ENCODE measurements at places on chromosomes 13 and 19. TPM values are rescaled to one million over a fixed set of nuclear protein-coding genes. Genes with fewer than 3 reads are reported as not detected.

DNA sequence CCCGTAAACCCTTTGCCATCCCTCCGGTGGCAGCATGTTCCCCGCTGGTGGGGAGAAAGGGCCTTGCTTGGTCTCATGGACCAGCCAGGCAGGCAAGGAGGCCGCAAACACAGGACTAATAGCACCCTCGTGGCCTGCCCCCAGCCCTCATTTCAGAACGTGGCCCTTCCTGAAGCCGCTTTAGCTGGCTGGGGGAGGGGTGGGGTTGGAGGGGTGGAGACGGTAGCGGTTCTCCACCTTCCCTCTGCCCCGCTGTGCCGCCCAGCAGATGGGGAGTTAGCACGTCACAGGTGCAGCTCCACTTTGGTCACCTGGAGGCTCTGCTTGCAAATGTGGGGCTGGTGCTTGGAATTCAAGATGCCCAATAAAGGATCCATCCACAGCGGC lies 59.3 kb upstream of the URI1 start:
- no peak for DNase-seq

GRCh38 chr19:34962687-34963572 lies 1.1 kb downstream of the ZNF792 start:
- peak; percentile 43 for DNase-seq

- no peak for DNase-seq
Observed at GRCh38 chr19:39172700-39173501, 23.9 kb upstream of the NCCRP1 start.

DNA sequence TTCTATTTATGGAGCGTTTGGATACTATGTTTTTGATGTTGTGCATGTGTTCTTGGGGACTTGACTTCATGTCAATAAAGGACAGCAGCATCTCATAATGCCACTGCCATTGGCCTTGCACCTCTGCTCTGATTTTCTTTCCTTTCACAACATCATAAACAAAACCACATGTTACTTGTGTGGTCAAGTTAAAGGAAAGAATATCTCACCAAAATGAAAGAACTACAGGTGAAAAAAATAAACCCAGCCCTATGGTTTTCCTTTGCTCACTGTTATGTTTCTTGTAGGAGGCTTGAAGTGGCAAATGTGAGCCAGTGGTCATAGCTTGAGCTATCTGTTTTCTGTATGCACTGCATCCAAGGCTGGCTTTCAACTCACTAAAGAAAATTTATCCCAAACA lies 240.4 kb downstream of the KCNRG start:
- no peak for DNase-seq

DNA sequence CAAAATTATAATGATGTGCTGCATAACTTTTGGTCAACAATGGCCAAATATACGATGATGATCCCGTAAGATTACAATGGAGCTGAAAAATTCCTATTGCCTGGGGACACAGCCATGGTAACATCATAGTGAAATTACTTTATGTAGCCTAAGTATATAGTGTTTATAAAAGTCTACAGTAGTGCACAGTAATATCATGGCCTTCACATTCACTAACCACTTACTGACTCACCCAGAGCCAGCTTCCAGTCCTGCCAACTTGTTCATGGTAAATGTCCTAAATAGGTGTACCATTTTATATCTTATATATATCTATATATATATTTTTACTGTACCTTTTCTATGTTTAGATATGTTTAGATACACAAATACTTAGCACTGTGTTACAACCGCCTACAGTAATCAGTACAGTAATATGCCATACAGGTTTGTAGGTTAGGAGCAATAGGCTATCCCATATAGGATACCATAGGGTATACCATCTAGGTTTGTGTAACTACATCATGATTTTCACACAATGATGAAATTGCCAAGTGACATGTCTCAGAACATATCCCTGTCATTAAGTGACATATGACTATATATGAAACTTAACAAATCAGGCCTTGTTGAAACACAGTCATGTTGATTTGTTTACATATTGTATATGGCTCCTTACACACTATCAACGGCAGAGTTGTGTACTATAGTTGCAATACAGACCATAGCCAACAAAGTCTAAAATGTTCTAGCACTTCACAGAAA lies 23.7 kb downstream of the DIS3 start:
- DNase-seq: no peak

DNA sequence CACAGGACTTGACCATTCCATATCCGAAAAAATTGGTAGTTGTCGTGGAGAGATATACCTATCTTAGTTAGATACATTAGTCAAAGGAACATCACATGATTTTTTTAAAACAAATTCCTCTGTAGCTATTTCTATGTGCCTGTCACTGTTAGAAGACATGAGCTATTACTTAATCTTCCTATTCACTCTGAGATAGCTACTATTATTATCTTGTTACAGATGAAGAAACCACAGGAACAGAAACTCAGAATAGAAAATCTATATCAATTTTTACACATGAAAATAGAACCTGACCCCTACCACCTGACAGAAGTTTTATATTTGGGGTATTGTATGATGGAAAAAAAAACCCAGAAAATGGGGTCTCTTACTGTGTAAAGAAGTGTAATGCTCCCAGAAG lies 68.9 kb upstream of the TDRD3 start:
- DNase-seq: no peak

- no peak for DNase-seq
Observed at GRCh38 chr19:6466526-6467248, 2.6 kb downstream of the CRB3 start.

GRCh38 chr13:60973529-60973928 lies 442.1 kb downstream of the PCDH20 start:
- no peak for DNase-seq

DNA sequence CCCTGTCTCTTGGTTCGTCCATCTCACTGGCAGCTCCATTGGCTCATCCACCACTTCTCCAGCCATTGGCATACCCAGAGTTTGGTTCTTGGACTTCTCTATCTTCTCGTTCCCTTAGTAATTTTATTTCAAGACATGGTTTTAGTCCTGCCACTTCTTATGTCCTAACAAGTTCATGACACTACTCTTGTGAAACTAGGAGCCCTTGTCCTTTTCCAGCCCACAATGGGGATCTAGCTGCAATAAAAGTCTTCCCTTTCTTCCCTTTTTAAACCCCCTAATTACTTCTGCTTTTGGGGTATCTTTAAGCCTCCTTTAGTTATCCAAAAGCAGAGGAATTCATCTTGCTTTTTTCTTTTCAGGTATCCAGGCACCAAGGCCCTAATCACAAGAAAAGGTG lies 2.9 kb upstream of the RCBTB2 start:
- no peak for DNase-seq

- no peak for DNase-seq
Observed at GRCh38 chr19:13120817-13121216, 2.8 kb downstream of the NACC1 start.

DNA sequence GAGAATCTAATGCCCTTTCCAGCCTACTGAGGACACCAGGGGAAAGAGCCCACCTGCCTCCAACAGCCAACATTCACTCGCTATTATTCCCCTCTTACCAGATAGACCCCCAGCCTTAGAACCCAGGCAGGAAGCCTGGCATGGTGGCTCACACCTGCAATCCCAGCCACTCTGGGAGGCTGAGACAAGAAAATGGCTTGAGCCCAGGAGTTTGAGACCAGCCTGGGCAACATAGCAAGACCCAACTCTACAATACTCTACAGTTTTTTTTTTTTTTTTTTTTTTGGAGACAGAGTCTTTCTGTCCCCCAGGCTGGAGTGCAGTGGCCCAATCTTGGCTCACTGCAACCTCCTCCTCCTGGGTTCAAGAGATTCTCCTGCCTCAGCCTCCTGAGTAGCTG lies 3.5 kb upstream of the LMNB2 start:
- no peak for DNase-seq

- peak; percentile 22 for DNase-seq
Observed at GRCh38 chr19:6521718-6522646, 8.8 kb upstream of the TNFSF9 start.

DNA sequence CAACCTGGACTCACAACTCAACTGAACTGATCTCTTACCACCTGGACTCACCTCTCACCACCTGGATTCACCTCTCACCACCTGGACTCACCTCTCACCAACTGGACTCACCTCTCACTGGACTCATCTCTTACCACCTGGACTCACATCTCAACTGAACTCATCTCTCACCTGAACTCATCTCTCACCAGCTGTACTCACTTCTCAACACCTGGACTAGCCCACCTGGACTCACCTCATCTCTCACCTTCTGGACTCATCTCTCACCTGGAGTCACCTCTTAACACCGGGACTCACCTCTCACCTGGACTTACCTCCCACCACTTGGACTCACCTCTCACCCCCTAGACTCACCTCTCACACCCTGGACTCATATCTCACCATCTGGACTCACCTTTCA lies 7.3 kb upstream of the CASP14 start:
- DNase-seq: no peak

GRCh38 chr13:25181597-25181996 lies 9.5 kb upstream of the AMER2 start:
- DNase-seq: no peak

DNA sequence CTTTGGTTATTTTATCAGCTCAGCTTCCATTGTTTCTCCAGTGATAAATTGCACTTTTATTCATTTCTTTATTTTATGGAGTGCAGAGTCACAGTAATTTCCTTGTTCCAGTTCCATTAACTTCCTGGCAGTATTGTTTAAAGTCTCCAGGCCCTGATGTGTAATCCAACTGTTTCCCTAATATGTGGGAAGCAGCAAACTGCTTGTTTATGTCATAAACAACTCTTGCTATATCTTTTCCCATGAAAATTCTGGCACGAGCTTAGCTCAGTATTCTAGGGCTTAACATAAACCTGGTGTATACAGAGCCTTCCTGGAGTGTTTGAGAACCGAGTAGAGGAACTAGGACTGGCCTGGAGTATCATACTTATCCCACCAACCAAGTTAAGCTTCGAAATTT lies 83.5 kb upstream of the ARGLU1 start:
- peak; percentile 34 for DNase-seq

DNA sequence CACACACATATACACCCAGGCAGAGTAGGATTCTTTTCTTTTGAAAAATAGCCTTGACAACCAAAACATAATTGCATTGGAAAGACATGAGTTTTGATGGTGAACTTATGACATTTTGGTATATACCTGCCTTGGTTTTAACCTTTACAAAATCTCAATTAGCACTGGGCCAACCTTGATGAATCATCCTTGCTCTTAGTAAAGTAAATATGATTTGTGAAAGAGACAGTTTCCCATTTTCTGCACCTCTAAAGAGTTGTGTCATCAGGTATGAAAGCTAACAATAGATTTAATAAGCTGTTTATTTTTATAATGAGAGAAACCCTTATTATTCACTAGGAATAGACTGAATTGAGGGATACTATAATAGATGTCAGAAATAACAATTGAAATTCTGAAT lies 15.7 kb upstream of the ENOX1 start:
- DNase-seq: no peak

DNA sequence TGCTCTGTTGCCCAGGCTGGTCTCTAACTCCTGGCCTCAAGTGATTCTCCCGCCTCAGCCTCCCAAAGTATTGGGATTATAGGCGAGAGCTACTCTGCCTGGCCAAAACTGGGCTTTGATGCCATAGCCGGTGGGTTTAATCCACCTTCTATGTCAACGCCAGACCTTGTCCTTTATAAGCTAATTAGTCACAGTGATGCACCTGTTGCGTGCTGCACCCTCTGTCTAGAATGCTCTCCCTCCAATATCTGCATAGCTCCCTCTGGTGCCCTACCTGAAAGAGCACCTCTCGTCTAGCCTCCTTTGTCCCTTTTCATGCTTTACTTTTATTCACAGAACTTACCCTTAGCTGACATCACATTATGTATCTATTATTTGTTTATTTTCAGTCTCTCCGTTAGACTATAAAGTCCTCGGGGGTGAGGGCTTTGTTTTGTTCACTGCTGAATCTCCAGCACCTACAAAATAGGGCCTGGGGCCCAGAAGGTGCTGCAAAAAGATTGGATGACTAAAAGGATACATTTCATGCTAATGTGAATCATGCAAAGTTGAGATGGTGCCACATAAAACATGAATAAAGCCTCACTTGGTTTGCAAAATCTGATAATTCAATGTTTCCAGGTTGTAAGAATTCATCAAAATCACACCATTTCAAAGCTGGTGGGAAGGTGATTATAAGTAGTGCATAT lies 148.1 kb downstream of the USP12 start:
- no peak for DNase-seq

GRCh38 chr13:99702687-99703319 lies 201.5 kb downstream of the TM9SF2 start:
- no peak for DNase-seq

GRCh38 chr13:32403108-32403507 lies 24.8 kb downstream of the N4BP2L1 start:
- DNase-seq: no peak

DNA sequence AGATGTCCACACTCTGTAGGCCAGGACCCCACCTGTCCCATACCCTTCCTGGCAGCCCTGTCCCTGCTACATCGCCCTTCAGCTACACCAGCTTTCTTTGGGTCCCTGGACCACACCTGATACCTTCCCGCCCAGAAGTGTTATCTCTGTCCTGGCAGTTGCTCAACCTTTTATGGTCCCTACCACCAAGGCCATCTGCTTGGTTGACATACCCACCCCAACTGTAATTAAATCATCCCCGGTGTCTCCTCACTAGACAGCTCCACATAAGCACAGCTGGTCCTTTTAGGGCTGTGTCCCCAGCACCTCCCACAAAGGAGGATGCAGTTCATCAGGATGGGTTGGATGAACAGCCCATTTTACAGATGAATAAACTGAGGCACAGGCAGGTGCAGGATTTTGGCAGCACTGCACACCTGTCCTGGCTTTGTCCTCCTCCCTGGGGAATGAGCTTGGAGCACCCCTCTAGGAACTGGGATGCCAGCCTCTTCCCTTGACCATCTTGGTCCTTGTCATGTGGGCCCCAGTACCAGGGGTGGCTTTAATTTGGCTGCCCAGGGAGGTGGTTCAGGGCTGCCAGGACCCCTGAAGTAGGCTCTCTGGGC lies 12.9 kb downstream of the NACC1 start:
- no peak for DNase-seq

DNA sequence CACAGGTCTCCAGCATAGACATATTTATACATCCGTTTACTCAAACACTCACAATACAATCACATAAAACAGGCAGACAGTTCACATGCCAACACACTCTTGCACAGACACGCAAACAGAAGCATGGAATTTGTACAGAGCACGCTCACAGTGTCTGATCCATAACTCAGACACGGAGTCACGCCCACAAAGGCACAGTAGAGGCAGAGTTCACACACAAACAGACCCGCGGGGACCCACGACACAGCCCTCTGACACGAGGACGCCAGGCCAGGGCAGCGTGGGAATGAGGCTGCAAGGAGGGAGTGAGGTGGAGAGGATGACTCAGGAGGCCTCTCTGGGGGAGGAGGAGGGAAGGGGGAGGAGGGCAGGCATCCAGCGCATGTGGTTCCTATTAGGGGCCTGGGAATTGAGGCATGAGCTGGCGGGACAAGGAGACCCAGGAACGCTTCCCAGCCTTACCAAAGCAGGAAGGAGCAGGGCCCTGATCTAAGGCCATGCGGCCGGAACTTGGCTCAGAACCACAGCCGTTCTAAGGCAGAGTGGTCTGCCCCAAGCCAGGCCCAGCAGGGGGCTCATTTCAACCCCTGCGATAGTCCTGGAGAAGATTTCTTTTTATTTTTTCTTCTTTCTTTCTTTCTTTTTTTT lies 9.1 kb upstream of the OLFM2 start:
- no peak for DNase-seq

The ADPRHL1 gene
- 0.20 TPM for total RNA-seq

The RFPL4AL1 gene
- total RNA-seq: 0.22 TPM

The LGALS14 gene
- not detected for total RNA-seq

The TMEM86B gene
- total RNA-seq: 0.99 TPM

The DCT gene
- total RNA-seq: not detected

The PRX gene
- 1.2 TPM for total RNA-seq

The IFNL1 gene
- total RNA-seq: not detected

The EFNB2 gene
- 21.6 TPM for total RNA-seq

The MCEMP1 gene
- not detected for total RNA-seq

The C19orf67 gene
- total RNA-seq: not detected

The HSPB6 gene
- total RNA-seq: 0.22 TPM
